ENCODE measurements at places on chromosomes 2 and 18.

DNA sequence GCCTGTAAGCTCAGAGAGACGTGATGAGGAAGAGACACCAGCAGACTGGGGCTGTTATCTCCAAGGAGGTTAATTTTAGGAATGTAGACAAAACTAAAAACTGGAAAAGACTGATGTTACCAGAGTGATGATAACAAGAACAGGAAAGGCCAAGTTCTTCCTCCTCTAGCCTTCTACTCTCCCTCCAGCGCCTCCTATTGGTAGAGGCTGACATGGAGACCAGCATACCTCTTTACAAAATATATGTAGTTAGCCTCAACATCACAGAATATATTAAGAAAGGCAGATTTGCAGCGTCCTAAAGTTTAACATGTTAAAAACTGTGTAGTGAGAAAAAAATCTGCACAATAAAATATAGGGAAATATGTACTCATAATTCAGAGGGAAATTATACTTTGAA lies 66.0 kb downstream of the TCF4 start:
- DNase-seq = no peak

GRCh38 chr2:160650196-160651118 lies 156.8 kb upstream of the RBMS1 start:
- no peak for DNase-seq

DNA sequence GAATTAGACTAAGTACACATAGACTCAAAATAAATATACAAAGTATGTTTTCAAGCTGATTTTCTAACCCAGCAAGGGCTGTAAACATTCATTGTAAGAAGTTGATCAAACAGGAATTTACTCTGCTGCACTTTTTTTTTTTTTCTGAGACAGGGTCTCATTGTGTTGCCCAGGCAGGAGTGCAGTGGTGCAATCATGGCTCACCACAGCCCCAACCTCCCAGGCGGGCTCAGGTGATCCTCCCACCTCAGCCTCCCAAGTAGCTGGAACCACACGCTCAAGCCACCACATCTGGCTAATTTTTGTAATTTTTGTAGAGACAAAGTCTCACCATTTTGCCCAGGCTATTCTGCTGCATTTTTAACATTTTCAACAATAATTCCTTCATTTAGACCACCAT lies 8.3 kb upstream of the CFLAR start:
- DNase-seq = no peak

DNA sequence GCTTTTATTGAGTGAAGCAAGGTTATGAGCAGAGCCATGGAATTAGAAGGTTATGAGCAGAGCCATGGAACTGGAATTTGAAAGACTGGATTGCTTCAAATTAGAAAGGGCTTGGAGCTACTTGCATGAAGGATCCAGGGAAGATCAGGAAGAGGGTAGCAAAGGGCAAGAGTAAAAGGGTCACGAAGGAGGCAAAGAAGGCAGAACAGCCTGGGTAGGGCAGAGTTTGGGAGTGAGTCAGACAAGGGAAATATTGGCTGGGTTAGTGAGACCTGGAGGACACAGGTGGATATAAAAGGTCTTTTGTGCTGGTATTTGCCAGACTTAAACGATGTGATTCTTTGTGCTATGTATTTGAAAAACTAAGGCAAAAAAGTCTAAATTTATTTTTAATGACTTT lies 65.0 kb downstream of the SEMA4F start:
- no peak for DNase-seq

DNA sequence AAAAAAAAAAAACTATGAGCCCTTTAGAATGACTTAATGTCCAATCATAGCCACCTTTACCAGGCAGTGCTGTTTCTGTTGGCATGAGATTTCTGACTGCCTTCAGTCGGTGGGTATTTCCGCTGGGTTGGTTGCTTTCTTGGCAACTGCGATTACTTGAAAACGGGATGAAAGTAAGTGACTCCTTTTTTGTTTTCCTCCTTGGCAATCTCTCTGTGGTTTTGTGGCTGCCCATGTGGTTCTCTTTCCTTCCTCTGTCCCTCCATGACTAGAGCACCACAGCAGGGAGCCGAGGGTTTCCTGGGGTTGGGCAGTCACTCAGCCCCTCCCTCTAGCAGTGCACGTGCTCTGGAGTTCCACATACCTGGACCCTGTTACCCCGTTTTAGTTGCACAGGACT lies 112.1 kb downstream of the KLHL29 start:
- DNase-seq = no peak

- no peak for DNase-seq
Observed at GRCh38 chr2:127174136-127174535, 46.0 kb downstream of the CYP27C1 start.

DNA sequence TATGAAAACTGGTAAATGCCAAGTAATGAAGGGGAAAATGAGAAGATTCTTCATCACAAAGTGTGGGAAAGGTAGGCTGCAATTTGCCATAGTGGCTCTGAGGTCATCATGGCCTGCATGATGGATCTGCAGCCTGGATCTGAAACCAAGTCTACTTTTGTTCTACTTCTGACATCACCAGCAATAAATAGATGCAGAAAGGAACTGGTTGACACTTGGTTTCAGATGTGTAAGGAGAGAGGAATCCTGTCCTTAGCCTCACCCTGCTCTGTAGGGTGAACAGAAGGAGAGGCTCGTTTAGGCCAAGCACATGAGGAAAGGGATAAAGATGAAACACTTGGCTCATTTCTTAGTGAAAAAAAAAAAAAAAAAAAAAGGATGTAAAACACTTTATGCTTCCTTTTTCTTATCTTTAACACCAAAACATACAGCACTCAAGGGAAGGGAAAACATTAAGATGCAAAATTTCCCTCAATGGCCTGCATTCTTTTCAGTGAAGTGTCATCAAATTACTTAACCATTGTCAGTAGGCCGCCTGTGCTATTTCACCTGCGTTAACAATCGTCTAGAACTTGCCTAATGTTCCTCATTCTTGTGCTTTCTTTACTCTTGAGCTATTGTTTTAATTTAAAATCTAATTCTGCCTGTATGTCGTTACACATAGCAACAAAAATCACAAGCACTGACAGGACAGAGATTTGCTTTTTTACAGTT lies 3.9 kb downstream of the NEB start:
- DNase-seq = no peak

- DNase-seq = no peak
Observed at GRCh38 chr2:4868466-4868865, 823.7 kb upstream of the SOX11 start.

- DNase-seq = no peak
Observed at GRCh38 chr2:120436460-120436739, 90.5 kb downstream of the INHBB start.

GRCh38 chr2:128513116-128513960 lies 194.7 kb upstream of the HS6ST1 start:
- no peak for DNase-seq

DNA sequence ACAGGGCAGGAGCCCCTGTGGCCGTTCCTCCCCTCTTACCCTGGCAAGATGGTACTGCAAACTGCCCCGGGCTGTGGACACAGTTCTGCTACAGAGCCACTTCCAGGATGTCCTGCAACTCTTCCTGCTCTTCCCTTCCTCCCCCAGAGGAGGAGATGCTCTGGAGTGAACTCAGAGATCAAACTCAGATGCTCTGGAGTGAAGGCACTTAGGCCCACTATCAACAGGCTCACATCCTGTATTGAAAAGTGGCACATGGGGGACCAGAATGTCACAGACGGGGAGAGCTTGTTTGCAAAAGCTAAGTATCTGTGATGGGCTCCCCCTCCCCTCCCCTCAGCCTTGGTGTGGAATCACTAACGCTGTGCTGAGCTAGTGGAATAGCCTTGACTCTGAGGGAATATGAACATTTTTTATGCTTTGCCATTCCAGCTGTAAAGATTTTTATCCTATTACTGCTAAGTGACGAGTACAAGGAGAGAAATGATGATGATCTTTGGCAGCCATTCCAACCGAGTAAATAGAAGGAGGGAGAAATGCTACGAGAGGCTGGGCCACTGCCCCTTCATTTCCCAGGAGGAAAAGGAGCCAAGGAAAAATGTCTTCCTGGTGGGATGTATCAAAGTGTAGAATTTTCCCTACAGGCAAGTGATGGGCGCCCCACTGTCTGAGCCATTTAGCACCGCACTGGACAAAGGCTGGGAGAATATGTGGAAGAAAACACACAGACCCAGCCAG lies 152.6 kb downstream of the GALNT14 start:
- no peak for DNase-seq

- DNase-seq = no peak
Observed at GRCh38 chr2:98502556-98503335, 58.1 kb downstream of the INPP4A start.

DNA sequence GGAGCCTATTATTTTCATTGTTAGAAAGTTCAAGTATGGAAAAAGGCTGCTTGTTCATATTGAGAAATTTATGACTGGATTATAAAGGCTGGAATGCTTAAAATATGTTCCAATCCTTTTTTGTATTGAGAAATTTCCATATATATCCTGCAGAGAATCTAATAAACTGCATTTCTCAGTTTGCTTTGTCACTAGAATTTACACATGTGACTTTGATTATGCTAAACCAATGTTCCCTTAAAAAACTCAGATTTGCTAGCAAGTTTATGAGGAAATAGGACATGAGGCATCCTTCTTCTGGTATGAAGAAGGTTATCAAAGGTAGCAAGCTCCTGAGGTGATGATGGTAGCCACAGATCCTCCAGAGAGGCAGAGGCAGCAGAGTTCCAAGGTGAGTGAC lies 29.2 kb upstream of the DSEL start:
- no peak for DNase-seq

GRCh38 chr2:128543646-128544045 lies 225.0 kb upstream of the HS6ST1 start:
- no peak for DNase-seq

DNA sequence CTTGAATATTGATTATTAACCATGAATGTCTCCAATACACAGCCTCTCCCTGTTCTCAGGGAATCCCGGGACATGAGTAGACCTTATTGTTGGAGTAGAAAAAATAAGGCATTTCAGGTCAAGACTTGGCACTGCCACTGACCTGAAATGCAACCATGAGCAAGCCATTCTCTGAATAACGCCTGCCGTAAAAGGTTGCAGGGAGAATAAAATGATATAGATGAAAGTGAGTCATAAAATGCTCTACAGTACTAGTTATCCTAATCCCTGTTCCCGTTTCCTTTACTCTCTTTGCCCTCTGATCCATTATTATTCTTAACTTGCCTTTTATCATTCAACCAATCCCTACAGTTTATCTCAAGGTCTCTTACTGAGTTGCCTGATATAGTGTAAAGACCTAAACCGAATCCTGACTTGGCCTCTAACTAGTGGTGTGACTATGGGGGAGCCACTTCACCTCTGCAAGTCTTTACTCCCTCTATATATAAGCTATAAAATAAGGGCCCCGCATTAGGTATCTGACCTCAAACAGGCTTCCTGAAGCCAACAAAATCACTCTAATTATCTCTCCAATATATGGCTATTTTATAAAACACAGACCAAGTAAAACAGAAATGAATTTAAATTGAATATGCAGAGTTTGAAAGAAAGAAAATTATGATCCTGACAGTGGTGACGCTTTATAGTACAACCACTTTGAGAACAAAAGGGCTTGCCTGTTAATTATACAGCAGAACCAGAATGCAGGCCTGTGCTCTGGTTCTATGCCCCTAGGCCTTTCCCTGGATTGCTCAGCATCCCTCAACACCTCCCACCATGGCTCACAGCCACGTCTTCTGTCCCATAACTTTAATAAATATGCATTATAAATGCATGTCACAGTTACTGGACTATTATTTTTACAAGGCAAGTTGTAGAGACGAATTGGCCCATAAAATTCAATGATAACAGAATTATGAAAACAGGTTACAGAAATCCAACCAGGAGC lies 183.1 kb downstream of the STK39 start:
- no peak for DNase-seq

DNA sequence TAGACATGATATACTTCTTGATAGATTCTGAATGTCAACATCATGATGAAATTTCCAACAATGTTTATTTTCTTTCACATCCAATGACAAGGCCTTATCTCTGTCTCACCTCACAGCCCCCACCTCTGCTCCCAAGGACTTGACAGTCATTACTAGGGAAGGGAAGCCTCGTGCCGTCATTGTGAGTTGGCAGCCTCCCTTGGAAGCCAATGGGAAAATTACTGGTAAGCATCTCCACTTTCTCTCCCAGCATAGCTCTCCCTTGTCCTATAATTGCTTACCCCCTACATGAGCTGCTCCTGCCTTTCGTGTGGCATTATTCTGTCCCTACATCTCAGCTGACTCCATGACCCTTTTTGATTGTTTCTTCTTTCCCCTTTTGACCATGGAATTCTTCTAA lies 821.8 kb downstream of the MBD2 start:
- no peak for DNase-seq

DNA sequence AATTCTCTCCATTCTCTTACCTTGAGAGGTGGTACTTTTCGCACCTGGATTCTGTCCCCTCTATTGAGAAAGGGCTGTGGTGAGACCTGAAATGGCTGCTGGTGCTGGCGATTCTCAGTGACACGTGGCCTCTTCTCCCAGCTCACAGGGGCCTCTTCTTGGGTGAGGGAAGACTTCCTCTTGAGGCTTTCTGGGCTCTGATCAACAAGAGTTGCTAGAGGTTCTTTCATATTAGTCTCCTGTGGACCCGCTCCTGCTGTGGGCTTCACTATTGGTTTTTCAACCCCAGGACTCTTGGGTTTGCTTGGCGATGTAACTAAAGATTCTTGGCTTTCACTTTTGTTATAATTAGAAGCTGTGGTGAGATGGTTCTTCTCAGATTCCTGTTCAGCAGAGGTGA lies 76.3 kb upstream of the DTNB start:
- DNase-seq = no peak

GRCh38 chr2:184551626-184552025 lies 46.7 kb upstream of the ZNF804A start:
- no peak for DNase-seq

- DNase-seq = no peak
Observed at GRCh38 chr18:38047820-38048219, 482.2 kb upstream of the CELF4 start.

GRCh38 chr18:79712206-79712857 lies 32.7 kb downstream of the CTDP1 start:
- no peak for DNase-seq

DNA sequence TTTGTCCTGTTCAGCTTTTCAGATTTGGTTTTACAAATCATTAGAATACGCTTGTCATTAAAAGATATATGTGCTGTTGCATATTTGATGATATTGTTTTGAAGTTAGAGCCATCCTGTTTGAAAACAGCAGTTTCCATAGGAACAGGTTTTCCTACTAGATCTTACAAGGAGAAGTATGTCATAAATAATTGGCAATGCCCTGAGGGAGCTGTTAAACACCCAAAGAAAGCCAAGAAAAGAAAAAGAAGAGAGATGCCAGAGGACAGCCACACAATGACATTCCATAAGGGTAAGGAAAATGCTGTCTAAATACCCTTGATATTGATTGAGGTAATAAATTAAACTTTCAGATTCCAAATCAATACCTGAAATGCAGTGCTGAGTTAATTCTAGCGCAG lies 392.2 kb upstream of the CRIM1 start:
- DNase-seq = no peak

DNA sequence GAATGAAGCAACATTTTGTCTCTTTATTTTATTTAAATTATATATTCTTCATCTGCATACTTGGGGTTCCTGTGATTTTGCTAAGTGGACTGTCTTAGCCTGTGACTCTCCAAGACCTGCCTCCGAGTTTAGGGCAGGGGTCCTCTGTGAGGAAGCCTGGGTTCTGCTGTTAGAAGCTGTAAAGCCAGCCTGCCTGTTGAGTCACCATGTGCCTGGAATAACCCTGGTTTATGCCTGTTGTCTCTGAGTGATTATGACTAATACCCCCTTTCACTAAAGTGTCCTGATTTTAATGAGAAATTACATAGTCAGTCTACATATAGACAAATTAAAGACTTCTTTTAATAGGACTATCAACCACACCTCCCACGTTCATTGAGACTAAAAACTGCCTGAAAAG lies 369.1 kb downstream of the ZNF521 start:
- DNase-seq = no peak

- no peak for DNase-seq
Observed at GRCh38 chr2:211760103-211760502, 778.5 kb downstream of the ERBB4 start.
